ENCODE measurements at places on chromosomes 12 and 14.

- H3K36me3 ChIP-seq, result peaks cover 9% of the 10 kb centered on the region
- no peak overlapping the region for H3K27ac ChIP-seq
- no peak overlapping the region for H3K4me3 ChIP-seq
- H3K4me1 ChIP-seq, result no peaks in the 10 kb centered on the region
- H3K27me3 ChIP-seq, result no peaks in the 10 kb centered on the region
Observed at GRCh38 chr12:15583804-15584203, 205.4 kb downstream of the EPS8 start.

DNA sequence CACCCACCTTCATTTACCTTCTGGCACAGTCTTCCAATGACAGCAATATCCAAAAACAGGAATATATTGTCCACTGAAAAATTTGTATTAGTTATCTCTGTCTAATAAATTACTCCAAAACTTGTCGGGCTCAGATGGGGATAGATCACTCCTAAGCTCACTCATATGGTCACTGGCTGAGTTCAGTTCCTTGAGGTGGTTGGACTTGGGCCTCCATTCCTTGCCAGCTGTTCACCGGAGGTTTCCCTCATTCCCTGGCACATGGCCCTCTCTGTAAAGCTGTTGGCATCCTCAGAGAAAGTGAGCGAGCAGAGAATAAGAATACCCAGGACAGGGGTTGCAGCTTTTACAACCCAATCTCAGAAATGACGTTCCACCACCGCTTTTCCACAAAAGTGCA, 81.5 kb downstream of the TMTC1 start:
- DNase-seq, result no peak
- no peaks in the 10 kb centered on the region for H3K36me3 ChIP-seq
- no peak overlapping the region for H3K4me3 ChIP-seq
- no peaks in the 10 kb centered on the region for H3K27me3 ChIP-seq

- H3K36me3 ChIP-seq, result no peaks in the 10 kb centered on the region
- no peaks in the 10 kb centered on the region for H3K4me1 ChIP-seq
- H3K27ac ChIP-seq, result no peak overlapping the region
- no peak overlapping the region for H3K4me3 ChIP-seq
Observed at GRCh38 chr14:95858893-95859292, 17.7 kb upstream of the TUNAR start.

DNA sequence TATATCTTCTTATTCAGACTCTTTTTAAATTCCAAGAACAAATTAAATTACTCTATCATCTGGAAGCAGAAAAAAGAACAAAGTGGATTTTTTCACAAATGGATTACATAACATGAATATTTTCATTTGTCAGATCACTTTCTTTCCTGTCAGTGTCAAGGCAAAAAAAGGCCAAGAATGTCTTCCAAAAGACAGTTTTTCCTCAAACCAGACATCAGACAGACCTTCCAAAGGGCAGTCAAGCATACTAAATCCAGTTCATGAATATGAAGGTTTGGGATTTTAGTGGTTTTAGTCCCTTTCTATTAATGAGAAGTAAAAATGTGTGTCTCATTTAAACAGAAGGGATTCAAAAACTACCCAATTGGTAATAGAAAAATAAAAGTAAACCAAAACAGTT, 336.0 kb downstream of the CEP128 start:
- H3K27ac ChIP-seq, result no peak overlapping the region
- H3K36me3 ChIP-seq, result no peaks in the 10 kb centered on the region
- no peak for DNase-seq
- no peak overlapping the region for H3K4me3 ChIP-seq
- H3K4me1 ChIP-seq, result no peaks in the 10 kb centered on the region

GRCh38 chr14:76510181-76510580, 134.2 kb downstream of the ESRRB start:
- H3K27ac ChIP-seq, result no peak overlapping the region
- H3K36me3 ChIP-seq, result no peaks in the 10 kb centered on the region
- H3K27me3 ChIP-seq, result peaks cover 45% of the 10 kb centered on the region
- H3K4me3 ChIP-seq, result no peak overlapping the region
- H3K4me1 ChIP-seq, result no peaks in the 10 kb centered on the region

GRCh38 chr14:91383439-91383838, 34.2 kb downstream of the CCDC88C start:
- H3K27me3 ChIP-seq, result no peaks in the 10 kb centered on the region
- no peak overlapping the region for H3K4me3 ChIP-seq
- no peak for DNase-seq
- H3K27ac ChIP-seq, result peak overlapping the region; percentile 15
- H3K36me3 ChIP-seq, result peaks cover 51% of the 10 kb centered on the region

DNA sequence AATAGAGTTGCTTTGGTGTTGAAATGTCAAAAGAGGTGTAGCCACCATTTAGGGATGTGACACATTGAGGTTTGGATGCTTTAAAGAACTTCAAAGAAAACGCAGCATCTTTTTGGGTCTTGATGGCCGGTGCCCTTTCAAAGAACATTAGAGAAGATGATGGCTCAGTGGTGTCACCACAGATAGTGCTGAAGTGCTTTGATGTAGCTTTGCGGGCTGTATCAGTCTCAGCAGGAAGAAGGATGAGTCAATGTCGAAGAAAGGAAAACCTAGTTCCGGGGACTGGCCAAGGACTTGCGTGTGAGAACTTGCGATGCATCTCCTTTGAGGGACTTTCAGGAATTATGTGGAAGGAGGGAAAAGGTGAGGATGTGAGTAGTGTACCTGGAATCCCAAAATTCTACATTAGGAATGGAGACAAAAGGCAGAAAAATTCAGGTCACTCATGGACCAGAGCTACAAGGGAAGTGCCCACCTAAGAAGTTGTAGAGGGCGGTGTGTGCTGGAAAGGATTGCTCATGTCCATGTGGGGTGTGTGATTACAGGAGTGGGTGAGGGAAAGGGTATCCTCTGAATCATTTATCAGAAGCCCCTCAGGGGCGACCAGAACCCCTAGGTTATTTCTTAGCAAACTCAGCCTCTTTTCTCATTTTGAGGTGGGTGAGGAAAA, 39.7 kb upstream of the GZMB start:
- peak; percentile 56 for DNase-seq
- peak overlapping the region; percentile 86 for H3K4me3 ChIP-seq
- H3K27ac ChIP-seq, result peak overlapping the region; percentile 98
- peaks cover 4% of the 10 kb centered on the region for H3K36me3 ChIP-seq
- H3K4me1 ChIP-seq, result peaks cover 65% of the 10 kb centered on the region

DNA sequence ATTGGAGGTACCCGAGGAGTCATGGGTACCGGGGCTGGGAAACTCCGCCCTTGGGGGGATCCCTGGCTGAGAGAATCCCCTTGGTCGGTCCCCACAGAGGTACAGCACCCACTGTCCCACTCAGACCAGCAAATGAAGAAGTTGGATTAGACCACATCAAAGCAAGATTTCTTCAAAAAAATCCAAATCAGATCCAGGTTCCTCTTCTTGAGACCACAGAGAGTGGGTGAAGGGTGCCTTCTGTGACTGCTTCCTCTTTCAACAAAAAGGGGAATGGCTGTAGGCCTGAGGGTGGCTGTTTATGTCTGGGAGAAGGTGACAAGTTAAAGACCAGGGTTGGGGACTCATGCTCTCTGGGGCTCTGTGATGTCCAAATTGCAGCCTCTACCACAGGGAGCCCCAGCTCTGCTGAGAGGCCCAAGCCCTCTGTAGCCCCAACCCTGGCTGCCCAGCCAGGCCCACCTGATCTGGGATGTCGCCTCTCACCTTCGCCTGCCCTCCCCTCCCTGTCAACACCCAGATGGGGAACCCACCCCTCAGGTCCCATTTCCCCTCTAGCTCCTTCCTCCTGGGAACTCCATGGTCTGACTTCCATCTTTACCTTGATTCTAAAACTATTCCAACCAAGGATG, 50.9 kb downstream of the ZFP36L1 start:
- peaks cover 84% of the 10 kb centered on the region for H3K4me1 ChIP-seq
- peak overlapping the region; percentile 96 for H3K27ac ChIP-seq
- H3K27me3 ChIP-seq, result no peaks in the 10 kb centered on the region
- peak overlapping the region; percentile 34 for H3K4me3 ChIP-seq
- DNase-seq, result peak; percentile 86

DNA sequence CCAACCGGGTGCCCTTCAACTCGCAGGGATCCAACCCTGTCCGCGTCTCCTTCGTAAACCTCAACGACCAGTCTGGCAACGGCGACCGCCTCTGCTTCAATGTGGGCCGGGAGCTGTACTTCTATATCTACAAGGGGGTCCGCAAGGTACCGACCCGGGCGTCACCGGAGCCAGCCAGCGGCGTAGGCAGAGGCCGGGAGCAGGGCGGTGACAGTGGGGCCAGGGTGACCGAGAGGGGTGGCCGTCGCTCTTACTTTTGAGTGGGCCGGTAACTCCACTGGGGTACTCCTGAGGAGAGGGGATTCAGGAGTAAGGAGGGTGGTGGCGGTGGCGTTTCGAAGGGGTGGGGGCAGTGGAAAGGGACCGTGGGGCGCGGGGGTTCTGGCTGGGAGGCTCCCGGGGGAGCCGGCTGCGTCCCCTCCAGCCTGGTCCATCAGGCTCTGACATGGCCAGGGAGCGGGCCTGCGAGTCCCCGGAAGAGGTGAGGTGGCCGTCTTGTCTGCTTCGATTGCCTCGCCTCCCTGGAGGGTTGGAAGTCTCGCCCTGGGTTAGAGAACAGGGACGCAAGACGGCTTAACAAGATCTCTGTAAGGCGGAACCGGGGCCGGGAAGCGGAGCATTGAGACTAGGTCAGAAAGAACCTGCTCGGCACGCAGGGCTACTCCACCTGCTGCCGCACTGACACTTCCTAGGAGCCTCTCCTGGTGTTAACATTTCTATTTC, 491 bp downstream of the WDR20 start:
- peaks cover 28% of the 10 kb centered on the region for H3K4me1 ChIP-seq
- H3K27ac ChIP-seq, result peak overlapping the region; percentile 99
- peak; percentile 22 for DNase-seq

DNA sequence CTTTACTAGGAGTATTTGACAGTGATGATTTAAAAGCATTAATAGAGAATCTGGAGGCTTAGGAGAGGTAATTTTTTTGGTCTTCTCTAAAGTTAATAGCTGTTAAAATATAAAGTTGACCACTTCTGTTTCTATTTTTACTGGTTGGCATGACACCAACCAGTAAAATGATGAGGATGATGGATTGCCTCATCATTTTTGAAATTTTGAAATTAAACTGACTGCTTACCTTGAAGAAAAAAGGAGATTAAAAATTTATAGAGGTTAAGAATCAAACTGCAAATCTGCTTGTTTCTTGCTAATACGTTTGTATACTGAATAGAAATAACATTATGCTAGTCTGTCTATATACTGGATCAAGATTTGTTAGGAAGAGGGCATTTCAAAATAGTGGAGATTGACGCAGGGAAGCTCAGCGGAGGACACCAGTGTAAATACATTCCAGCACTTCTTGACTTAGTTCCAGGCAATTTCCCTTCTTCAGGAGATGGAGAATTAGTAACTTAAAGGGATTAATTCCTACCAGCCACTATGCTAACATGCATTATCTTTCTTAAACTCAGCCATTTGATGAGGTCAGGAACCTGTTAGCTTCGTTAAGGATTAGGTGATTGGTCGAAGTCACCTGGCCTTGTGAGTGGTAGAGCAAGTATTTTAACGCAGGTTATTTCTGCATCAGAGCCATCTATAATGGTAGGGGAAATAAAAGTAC, 3.6 kb downstream of the EID3 start:
- H3K27me3 ChIP-seq, result no peaks in the 10 kb centered on the region
- H3K4me1 ChIP-seq, result peaks cover 29% of the 10 kb centered on the region
- no peak overlapping the region for H3K27ac ChIP-seq

- peaks cover 19% of the 10 kb centered on the region for H3K27me3 ChIP-seq
- H3K4me3 ChIP-seq, result no peak overlapping the region
- no peak for DNase-seq
- no peak overlapping the region for H3K27ac ChIP-seq
- H3K36me3 ChIP-seq, result no peaks in the 10 kb centered on the region
- peaks cover 5% of the 10 kb centered on the region for H3K4me1 ChIP-seq
Observed at GRCh38 chr12:127150479-127150878, 1116.5 kb upstream of the TMEM132C start.

DNA sequence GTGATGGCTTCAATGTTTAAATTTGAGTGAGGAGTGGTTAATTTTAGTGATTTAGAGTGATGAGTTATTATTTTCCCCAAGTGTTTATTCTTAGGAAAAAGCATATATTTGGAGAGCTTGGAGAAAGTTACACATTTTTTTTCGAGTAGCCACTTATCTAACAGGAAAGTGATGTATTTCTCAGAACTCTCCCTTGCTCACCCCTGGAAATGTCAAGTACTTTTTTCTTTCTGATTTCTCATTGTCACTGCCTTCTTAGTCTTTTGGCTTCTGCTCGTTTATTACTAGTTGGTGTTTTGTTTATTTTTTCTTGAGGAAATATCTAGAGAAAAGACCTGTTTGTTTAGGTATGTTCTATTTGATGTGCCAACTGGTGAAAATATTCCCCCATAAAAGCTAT, 58.8 kb downstream of the AEBP2 start:
- peaks cover 40% of the 10 kb centered on the region for H3K36me3 ChIP-seq
- H3K27me3 ChIP-seq, result no peaks in the 10 kb centered on the region
- no peak for DNase-seq
- H3K4me3 ChIP-seq, result no peak overlapping the region
- peak overlapping the region; percentile 65 for H3K27ac ChIP-seq

DNA sequence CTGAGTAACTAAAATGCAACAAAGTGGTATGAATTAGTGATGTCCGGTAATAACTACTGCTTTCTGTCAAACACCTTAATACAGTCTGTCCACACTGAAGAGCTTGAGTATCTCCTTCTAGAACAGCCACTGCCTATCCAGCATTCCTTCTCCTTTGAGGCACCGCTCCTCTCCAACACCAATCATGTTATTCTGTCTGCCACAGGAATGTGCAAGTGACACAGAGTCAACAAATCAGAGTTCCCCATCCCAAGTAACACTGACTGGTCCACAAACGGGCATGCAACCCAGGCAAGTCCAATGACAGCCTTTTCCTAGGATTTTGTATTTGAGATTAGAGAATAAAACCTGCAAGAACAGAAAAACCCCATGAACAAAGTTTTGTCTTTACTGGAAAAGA, 3.8 kb downstream of the GXYLT1 start:
- H3K36me3 ChIP-seq, result no peaks in the 10 kb centered on the region
- no peak overlapping the region for H3K27ac ChIP-seq
- no peak overlapping the region for H3K4me3 ChIP-seq
- H3K27me3 ChIP-seq, result no peaks in the 10 kb centered on the region
- peaks cover 24% of the 10 kb centered on the region for H3K4me1 ChIP-seq

- H3K36me3 ChIP-seq, result no peaks in the 10 kb centered on the region
- H3K27ac ChIP-seq, result no peak overlapping the region
- peaks cover 21% of the 10 kb centered on the region for H3K27me3 ChIP-seq
- DNase-seq, result no peak
Observed at GRCh38 chr14:34325493-34325892, 136.5 kb downstream of the SPTSSA start.

- no peak overlapping the region for H3K27ac ChIP-seq
- no peak for DNase-seq
- no peaks in the 10 kb centered on the region for H3K4me1 ChIP-seq
Observed at GRCh38 chr12:75011120-75011519, 198.5 kb downstream of the KCNC2 start.

- DNase-seq, result no peak
- peaks cover 49% of the 10 kb centered on the region for H3K36me3 ChIP-seq
- peak overlapping the region; percentile 99 for H3K27ac ChIP-seq
- H3K4me3 ChIP-seq, result peak overlapping the region; percentile 96
- H3K4me1 ChIP-seq, result peaks cover 38% of the 10 kb centered on the region
Observed at GRCh38 chr12:57745485-57745881, 644 bp downstream of the TSPAN31 start.
